Right hindlimb (tissue), 1 donor: ENCODE measurements at places on chromosomes 4 and X.

- DNase-seq, result peak; percentile 58
These were observed 20.2 kb downstream of the CLNK start for GRCh38 chr4:10664408-10664807.

DNA sequence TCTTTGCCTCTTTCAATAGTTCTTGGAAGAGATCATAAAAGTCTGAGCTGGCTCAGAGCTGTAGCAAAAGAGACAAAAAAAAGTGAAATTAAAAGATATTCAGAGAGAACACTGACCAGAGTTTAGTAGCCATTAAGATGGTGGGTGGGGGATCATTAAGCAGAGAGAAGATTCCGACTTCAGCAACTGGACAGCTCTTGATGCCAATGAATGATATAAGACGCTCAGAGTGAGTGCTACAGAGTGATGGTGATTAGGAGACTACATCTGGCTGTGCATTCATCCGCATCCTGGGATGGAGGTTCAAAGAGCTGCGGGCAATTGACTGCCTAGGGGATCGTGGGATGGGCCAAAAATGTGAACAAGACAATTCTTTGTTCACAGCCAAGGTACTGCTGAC, 178.5 kb downstream of the PACRGL start:
- no peak for DNase-seq

GRCh38 chrX:71225676-71226075, 2.7 kb downstream of the GJB1 start:
- DNase-seq, result no peak

DNA sequence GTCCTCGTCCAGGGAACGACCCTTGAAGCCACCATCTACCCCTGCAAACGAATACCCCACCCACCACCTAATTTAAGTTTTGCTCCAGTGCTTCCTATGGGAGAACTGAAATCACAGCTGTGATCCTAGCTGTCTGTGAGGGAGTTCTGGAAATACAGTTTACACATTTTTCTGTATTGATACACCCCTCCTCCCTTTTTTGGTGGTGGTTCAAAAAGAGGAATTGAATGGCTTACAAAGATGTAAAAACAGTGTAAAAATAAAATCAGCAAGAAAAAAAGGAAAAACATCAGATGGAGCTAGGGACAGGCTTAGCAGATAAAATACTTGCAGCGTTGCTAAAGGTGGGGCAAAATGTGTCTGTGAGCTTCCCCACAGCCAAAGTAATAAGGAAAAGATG, 86.6 kb downstream of the SORCS2 start:
- no peak for DNase-seq

DNA sequence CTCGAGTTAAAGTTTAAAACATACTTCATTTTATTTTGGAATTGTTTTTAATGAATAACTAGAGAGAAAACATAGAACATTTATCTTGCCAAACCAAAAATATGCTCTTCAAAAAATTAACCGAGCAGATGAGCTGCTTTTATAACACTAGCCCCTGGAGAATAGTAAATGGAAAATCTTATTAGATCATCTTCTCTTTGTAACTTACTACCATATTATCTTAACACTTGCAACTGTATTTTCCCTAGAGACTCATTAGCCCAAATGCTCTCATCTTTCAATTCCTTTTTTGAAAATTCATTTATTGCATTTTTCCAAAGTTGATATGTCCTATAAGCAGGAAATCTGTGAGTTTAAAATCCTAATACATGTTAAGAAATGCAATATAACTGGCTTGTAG, 143.3 kb downstream of the CAMK2D start:
- DNase-seq, result no peak
